Stimulated activated CD4-positive, alpha-beta T cell treated with anti-CD3 and anti-CD28 coated beads, Interleukin-2, amount 100 ng/mL, for 24 hours (primary cell): ENCODE measurements at places on chromosomes 3 and 15.

- no peak for DNase-seq
These were observed 263.3 kb downstream of the ZIC1 start for GRCh38 chr3:147672436-147672835.

GRCh38 chr3:151775314-151776258 lies 38.3 kb upstream of the AADAC start:
- DNase-seq, result no peak

DNA sequence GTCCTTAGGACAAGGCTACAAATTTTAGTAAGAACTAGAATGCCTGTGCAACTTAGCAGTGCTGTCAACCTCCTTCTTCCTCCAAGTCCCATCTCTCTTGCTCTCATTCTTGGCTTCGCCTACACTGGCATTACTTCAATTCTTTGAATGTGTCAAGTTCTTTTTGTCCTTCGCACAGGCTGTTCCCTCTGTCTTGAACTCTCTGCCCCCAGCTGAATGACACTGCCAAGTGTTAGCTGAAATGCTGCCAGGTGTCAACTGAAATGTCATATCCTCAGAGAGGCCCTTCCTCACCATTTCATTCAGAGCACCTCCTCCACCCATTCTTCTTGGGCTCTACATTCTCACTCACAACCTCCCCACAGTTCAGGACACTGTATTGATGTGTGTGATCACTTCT lies 48.8 kb upstream of the PSMD6 start:
- DNase-seq, result no peak

- no peak for DNase-seq
These were observed 4.1 kb upstream of the NAALADL2 start for GRCh38 chr3:174854987-174855386.

DNA sequence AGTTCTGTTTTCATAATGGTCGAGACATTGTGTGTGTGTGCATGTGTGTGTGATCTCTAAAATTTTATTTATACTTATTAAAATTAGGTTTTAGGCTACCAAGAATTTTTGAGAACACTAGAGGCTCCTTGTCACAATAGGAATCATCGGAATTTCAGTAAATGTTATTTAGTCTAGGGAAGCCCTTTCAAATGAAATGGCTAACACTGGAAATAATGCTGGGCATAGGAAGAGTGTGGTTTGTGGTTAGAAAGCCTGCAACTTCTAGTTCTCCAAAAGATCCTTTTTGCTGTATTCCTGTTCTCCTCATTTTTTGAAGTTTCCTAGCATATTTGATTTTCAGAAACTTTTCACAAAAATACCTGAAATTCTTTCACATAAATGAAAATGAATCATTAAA lies 92.5 kb upstream of the MBNL1 start:
- DNase-seq, result no peak

- DNase-seq, result no peak
These were observed 8.8 kb upstream of the CYP11A1 start for GRCh38 chr15:74376226-74376625.

DNA sequence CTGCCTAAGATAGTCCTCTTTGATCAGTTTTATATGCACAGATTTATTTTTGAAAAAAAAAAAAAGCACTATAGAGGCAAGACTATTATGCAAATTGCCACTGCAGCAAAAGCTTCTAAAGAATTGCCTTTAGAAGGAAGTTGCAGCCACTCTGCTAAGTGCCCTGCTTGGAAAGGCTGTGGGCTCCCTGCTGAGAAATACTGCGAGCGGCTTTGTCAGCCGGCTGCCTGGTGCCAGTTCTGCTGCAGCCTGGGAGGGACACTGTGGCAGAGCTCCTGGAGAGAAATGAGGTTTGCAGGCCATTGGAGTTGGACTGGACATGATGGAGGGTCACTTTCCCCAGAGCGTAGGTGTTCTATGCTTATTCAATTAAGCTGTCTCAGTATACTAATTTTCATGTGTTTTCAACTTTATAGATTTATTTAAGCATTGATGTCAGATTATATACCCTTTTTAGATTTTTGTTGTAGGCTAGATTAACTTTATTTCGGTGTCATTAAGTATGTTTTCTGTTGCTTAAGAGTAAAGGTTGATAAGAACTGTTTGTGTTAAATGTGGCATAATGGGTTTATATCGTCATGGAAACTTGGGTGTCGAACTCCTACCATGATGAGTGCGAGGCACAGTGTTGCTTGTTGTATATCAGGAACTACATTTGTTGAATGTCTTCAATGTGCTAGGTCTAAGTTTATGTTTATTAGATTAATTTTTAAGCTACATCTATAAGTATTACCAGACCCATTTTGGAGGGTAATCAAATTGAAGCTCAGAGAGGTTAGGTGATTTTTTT lies 6.6 kb downstream of the MAP2K5 start:
- DNase-seq, result no peak

DNA sequence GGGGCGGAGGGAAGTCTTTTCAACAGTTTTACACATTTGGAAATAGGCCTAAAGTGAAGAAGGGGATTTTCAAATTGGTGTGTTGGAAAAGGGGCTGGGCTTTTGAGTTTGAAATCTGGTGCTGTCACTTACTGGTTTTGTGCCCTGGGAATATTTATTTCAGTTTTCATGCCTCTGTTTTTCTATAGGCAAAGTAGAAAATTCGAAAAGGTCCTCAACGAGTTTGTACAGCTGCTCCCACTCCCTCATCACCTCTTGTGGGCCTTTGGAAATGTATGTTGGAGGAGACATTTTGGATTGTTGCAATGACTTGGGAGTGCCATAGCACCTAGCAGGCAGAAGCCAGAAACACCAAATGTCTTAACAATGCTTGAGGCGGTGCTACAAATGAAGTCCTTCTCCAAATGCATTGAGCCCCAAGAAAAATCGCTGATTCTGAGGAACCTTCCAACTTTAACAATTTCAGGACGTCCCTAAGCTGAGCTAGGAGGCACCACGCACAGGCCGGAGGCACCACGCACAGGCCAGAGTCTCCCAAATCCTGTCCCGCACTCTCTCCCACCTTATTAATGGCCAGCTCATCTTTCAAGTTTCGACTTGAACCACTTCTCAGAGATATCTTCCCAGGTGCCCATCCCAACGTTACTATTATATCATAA lies 639 bp upstream of the POLR2M start:
- no peak for DNase-seq

DNA sequence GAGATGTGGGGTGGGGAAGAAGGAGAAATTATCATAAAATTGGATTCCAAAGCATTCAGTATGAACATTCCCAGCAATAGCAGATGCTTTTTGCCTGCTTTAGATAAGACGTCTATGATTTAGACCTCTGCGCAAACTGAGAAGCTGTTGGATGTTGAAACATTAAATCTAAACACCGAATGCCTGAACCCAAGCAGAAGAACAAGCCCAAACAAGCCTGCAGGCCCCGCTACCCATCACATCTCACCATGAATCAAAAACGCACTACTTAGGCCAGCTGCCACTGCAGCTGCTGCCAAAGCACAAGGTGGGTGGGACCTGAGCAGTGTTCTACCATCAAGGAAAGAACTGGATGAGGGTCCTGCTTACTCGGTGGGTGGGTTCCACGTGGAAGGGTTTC lies 24.4 kb upstream of the THBS1 start:
- no peak for DNase-seq
